Activated CD8-positive, alpha-beta memory T cell treated with anti-CD3 and anti-CD28 coated beads, Interleukin-2, amount 10 ng/mL, durations not matched to agents 7 days and 5 days (primary cell): ENCODE measurements at places on chromosomes 6 and 20. TPM values are rescaled to one million over a fixed set of nuclear protein-coding genes. Genes with fewer than 3 reads are reported as not detected.

The PSORS1C2 gene
- total RNA-seq = not detected

The ZNF322 gene
- total RNA-seq = 13.7 TPM

The GPLD1 gene
- total RNA-seq = 0.58 TPM

The PRRT1 gene
- 0.28 TPM for total RNA-seq

The STMND1 gene
- not detected for total RNA-seq

The NKX2-2 gene
- not detected for total RNA-seq

The FBXO30 gene
- total RNA-seq = 4.2 TPM

The KAT14 gene
- 13.6 TPM for total RNA-seq

The GSTA1 gene
- total RNA-seq = not detected

The PROCR gene
- 1.5 TPM for total RNA-seq

The NEURL2 gene
- total RNA-seq = 0.91 TPM

The LEMD2 gene
- 80.3 TPM for total RNA-seq

The CCM2L gene
- total RNA-seq = not detected

The LPA gene
- not detected for total RNA-seq

The CLPSL2 gene
- not detected for total RNA-seq

The CST4 gene
- total RNA-seq = not detected

The MYLK2 gene
- total RNA-seq = 1.2 TPM

The TAP2 gene
- 242 TPM for total RNA-seq

The ZSCAN23 gene
- 0.44 TPM for total RNA-seq

The DCDC2 gene
- total RNA-seq = not detected

The UBE2C gene
- total RNA-seq = 206 TPM

The OLIG3 gene
- total RNA-seq = 0.18 TPM

The SPATS1 gene
- not detected for total RNA-seq

The GATA5 gene
- not detected for total RNA-seq

The SRSF6 gene
- 108 TPM for total RNA-seq

The MEP1A gene
- total RNA-seq = not detected

The UNC5CL gene
- total RNA-seq = 2.5 TPM

The WFDC10B gene
- total RNA-seq = not detected

The RNF144B gene
- 0.23 TPM for total RNA-seq

The PARD6B gene
- 4.6 TPM for total RNA-seq

The SLC17A4 gene
- total RNA-seq = not detected

The GPX5 gene
- not detected for total RNA-seq

The HSF2 gene
- total RNA-seq = 15.1 TPM

The GABRR1 gene
- not detected for total RNA-seq

The GTSF1L gene
- total RNA-seq = 0.28 TPM

The ABHD16B gene
- total RNA-seq = not detected

The SPTLC3 gene
- total RNA-seq = 0.16 TPM

The SYNE1 gene
- total RNA-seq = 58.5 TPM

The DOK5 gene
- not detected for total RNA-seq

The SGK2 gene
- total RNA-seq = 0.26 TPM

The KIF13A gene
- not detected for total RNA-seq

The PTGIS gene
- 3.8 TPM for total RNA-seq

The BICRAL gene
- total RNA-seq = 22.9 TPM

The PAQR8 gene
- total RNA-seq = 12.5 TPM

The ANKRD66 gene
- not detected for total RNA-seq

The CMTR1 gene
- total RNA-seq = 120 TPM

The PLN gene
- total RNA-seq = not detected

The RAMACL gene
- total RNA-seq = 0.29 TPM

The APOM gene
- total RNA-seq = 3.7 TPM

The MAP7 gene
- 0.59 TPM for total RNA-seq

The MICB gene
- total RNA-seq = 63.8 TPM
